ENCODE measurements at places on chromosomes 6 and 20.

DNA sequence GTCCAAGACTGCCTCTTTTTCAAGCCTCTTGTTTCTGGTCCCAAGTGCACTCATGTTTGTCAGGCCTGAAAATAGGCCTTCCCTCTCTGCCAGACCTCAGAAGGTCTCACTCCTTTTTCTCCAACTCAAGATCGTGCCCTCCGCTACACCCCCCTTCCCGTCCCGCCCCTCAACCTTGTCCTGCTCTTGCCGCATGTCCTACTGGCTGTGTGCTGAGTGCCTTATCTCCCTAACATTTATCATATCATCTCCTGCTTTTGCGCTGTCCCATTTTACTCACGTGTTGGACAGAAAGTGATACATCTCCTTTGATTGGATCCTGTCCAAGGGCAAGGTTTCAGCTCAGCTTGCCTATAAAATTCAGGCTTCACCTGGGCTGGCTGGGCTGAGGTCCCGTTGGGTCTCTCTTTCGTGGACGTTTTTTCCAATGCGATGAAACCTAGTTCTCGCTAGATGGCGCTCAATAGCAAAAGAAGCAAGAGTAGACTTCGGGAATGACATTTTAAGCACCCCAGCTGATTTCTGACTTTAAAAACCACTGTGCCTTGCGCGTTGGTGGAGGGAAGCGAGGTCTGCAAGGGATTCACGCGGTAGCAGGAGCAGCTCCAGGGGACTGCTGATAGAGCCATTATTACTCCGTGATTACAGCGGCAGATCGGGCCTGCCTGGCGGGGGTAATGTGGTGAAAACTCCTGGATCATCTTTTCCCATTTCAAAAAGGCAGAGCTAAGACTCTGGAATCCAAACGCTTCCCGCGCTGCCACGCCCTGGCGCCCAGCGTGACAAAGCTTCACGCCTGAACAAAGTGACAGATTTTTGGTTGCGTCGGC is 137.6 kb downstream of the IMPG1 start:
- H3K36me3 ChIP-seq: no peaks in the 10 kb centered on the region
- no peaks in the 10 kb centered on the region for H3K4me1 ChIP-seq
- no peak overlapping the region for H3K27ac ChIP-seq

DNA sequence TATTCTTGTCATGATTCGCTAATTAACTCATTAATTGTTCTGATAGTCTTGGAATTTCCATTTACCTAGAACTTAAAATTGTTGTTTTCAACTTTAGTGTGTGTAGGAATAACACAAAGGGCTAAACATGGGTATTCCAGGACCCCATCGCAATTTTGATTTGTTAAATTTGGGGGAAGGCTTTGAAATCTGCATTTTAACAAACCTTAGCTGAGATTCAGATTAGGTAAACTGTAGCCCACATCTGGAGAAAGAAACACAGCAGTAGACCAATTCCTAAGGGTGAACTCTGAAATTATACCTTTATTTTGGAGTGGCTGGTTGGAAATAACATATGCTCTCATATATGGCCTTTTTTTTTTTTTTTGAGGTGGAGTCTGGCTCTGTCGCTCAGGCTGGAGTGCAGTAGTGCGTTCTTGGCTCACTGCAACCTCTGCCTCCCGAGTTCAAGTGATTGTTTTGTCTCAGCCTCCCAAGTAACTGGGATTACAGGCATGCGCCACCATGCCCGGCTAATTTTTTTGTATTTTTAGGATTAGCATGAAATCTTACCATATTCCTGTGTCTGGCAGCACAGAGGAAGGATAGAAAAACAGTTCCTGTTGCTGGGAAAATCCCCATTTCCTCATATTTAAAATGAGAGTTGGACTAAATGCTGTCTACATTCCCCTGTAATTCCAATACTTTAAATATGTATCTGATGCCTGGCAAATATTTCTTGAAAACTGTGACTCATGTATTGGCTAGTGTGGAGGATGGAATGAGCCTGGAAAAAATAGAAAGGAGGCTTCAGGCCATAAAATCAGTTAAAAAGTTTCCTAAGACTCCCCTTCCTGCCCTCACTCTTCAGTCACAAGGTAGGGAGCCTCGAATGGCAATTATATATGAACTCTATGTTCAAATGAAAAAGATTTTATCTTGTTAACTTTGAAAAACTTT is 96.7 kb upstream of the FAM184A start:
- no peak overlapping the region for H3K4me3 ChIP-seq
- H3K27ac ChIP-seq: no peak overlapping the region

- H3K4me1 ChIP-seq: peaks cover 4% of the 10 kb centered on the region
- H3K27ac ChIP-seq: no peak overlapping the region
- DNase-seq: no peak
- H3K4me3 ChIP-seq: no peak overlapping the region
- no peaks in the 10 kb centered on the region for H3K36me3 ChIP-seq
Observed at GRCh38 chr6:38713812-38714211, 1.3 kb upstream of the DNAH8 start.

- H3K4me3 ChIP-seq: no peak overlapping the region
- no peaks in the 10 kb centered on the region for H3K36me3 ChIP-seq
- H3K27ac ChIP-seq: no peak overlapping the region
- H3K27me3 ChIP-seq: no peaks in the 10 kb centered on the region
Observed at GRCh38 chr6:105740946-105741645, 338.2 kb upstream of the PREP start.

DNA sequence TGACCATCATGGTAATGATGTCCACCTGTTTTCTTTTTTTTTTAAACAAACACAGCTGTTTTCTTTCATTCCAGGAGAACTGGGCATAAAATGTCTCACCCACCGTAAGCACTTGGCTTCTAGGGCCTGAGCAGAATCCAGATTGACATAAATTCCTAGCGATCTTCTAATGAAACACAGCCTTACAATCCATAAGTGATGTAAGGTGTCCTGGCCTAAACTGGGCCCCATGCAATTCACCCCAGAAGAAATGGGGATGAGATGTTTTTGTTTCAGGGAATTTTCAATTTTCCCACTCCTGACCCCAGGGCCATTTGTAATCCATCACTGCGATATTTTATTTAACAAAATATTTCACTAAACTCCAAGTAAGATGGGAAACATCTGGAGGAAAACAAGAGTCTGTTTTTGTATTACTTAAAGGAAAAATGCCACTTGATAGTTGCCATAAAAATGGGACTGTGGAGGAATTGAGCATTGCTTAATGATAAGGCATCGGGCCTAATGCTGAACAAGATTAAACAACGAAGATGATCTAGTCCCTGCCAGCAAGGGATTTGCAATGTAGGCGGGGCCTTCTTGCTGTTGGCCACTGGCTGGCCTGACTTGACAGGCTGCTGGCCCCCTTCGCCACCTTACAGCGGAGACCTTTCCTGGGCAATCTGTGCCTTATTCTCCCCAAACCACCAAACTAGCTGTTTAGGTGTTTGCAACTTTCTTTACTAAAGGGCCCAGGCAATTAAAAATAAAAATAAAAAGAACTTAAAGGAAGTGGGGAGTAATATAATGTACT is 183.7 kb downstream of the CD109 start:
- no peaks in the 10 kb centered on the region for H3K4me1 ChIP-seq
- no peaks in the 10 kb centered on the region for H3K36me3 ChIP-seq
- no peak overlapping the region for H3K4me3 ChIP-seq
- no peak for DNase-seq

- H3K27me3 ChIP-seq: peaks cover 14% of the 10 kb centered on the region
- no peak for DNase-seq
- H3K4me3 ChIP-seq: no peak overlapping the region
- H3K27ac ChIP-seq: no peak overlapping the region
- H3K4me1 ChIP-seq: no peaks in the 10 kb centered on the region
Observed at GRCh38 chr6:33813990-33814985, 10.5 kb upstream of the MLN start.

- H3K4me3 ChIP-seq: no peak overlapping the region
- peaks cover 26% of the 10 kb centered on the region for H3K27me3 ChIP-seq
- no peak for DNase-seq
- no peaks in the 10 kb centered on the region for H3K36me3 ChIP-seq
Observed at GRCh38 chr6:34155471-34156300, 9.8 kb upstream of the GRM4 start.

DNA sequence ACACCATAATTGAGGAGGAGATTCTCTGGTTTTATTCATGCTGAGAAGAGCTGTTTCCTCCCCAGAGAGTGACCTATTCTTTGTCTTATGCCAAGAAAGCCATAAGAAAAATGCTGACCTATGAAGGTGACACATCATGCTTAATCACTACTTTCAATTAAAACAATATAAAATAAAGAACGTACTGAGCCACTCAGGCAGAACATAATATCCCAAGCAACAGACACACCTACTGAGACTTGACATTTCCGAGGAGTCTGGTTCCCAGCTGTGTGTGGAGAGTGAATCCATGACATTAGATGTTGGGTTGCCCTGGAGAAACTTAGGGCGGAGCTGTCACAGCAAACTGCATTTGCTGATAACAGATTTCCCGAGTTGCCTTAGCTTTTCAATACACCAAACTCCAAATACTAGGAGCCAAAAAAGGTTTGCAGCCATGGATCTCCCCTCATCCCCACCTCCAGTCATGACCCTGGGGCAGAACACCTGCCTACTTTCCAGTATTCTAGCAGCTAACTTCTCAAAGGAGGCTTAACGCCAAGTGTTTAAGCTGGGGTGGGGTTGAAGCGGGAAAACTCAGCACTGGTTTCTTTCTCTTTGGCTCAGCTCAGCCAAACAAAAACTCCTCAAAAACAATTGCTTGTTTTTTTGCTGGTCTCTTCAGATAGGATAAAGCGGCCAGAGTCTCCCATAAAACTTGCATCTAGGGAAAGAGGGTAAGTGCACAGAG is 92.2 kb downstream of the BACH2 start:
- H3K4me1 ChIP-seq: no peaks in the 10 kb centered on the region
- H3K27me3 ChIP-seq: no peaks in the 10 kb centered on the region
- H3K27ac ChIP-seq: no peak overlapping the region
- DNase-seq: no peak
- H3K36me3 ChIP-seq: no peaks in the 10 kb centered on the region
- H3K4me3 ChIP-seq: no peak overlapping the region

DNA sequence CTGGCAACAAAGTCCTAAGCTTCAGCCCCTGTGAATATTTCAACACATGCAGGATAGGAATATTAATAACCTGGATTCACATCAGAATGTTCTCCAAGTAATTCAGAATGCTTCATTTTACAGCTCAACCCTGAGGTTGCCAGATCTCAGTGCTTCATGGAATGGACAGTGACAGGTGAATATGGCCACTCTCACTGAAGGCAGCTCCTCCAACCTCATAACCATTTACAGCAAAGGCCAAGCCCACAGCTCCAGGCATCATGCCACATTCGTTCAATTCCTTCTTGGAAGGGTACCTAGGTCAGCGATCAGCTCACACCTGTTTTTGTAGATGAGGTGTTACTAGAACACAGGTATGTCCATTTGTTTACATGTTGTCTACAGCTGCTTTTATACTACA is 17.1 kb downstream of the CLIC5 start:
- no peak overlapping the region for H3K27ac ChIP-seq
- H3K4me3 ChIP-seq: no peak overlapping the region
- no peak for DNase-seq
- H3K4me1 ChIP-seq: no peaks in the 10 kb centered on the region
- no peaks in the 10 kb centered on the region for H3K27me3 ChIP-seq
- H3K36me3 ChIP-seq: no peaks in the 10 kb centered on the region

- H3K4me1 ChIP-seq: peaks cover 22% of the 10 kb centered on the region
- H3K27ac ChIP-seq: no peak overlapping the region
- H3K36me3 ChIP-seq: no peaks in the 10 kb centered on the region
- no peaks in the 10 kb centered on the region for H3K27me3 ChIP-seq
Observed at GRCh38 chr6:156943166-156943565, 166.0 kb downstream of the ARID1B start.

- H3K36me3 ChIP-seq: no peaks in the 10 kb centered on the region
- H3K4me1 ChIP-seq: peaks cover 36% of the 10 kb centered on the region
- DNase-seq: no peak
- no peak overlapping the region for H3K4me3 ChIP-seq
- no peak overlapping the region for H3K27ac ChIP-seq
Observed at GRCh38 chr6:154301839-154302752, 54.5 kb downstream of the IPCEF1 start.

GRCh38 chr20:11101243-11101642 is 427.4 kb upstream of the JAG1 start:
- H3K4me3 ChIP-seq: no peak overlapping the region
- H3K27ac ChIP-seq: no peak overlapping the region
- DNase-seq: no peak

- peak; percentile 69 for DNase-seq
- no peak overlapping the region for H3K4me3 ChIP-seq
- no peaks in the 10 kb centered on the region for H3K4me1 ChIP-seq
Observed at GRCh38 chr20:38599410-38599882, 2.2 kb upstream of the ARHGAP40 start.

GRCh38 chr6:16041327-16041726 is 87.6 kb upstream of the MYLIP start:
- no peaks in the 10 kb centered on the region for H3K36me3 ChIP-seq
- no peaks in the 10 kb centered on the region for H3K4me1 ChIP-seq
- no peak for DNase-seq
- no peak overlapping the region for H3K4me3 ChIP-seq

DNA sequence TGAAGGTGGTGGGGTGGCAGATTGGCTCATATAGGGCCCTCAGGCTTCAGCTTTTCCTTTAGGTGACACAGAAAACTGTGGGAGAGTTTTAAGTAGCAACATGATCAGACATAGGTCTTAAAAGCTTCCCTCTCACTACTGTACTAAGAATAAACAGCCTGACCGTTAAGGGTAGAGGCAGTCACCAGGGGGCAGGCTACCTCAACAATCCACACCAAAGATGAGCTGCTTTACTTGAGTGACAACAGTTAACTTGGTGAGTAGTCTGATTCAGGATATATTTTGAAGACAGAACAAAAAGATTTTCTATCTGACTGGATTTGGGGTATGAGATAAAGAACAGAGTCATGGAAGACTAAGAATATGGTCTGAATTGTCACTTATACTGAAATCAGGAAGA is 193.1 kb upstream of the SHLD1 start:
- peak; percentile 63 for DNase-seq
- H3K27ac ChIP-seq: no peak overlapping the region
- no peaks in the 10 kb centered on the region for H3K27me3 ChIP-seq
- peaks cover 16% of the 10 kb centered on the region for H3K4me1 ChIP-seq
- H3K4me3 ChIP-seq: no peak overlapping the region

- H3K27ac ChIP-seq: peak overlapping the region; percentile 16
- peaks cover 9% of the 10 kb centered on the region for H3K4me1 ChIP-seq
Observed at GRCh38 chr6:34990971-34991560, 102.0 kb downstream of the ANKS1A start.

DNA sequence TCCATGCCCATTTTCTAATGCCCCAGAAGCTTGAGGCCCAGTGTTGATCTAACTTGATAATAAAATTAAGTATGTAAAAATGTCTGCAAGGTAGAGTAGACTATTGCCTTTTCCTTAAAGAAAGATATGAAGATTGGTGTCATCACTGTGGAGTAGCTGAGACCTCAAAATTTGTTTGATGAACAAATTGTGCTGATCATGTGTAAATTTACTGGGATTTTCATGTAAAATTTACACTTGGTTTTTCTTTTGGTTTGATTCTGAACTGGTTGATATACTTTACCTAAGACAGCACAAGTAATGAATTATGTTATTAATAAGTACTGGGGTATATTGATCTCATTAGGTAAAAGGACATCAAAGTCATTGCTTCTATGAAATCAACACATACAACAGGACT is 207.3 kb downstream of the COL19A1 start:
- H3K36me3 ChIP-seq: no peaks in the 10 kb centered on the region
- no peak for DNase-seq
- H3K27ac ChIP-seq: no peak overlapping the region
- H3K27me3 ChIP-seq: peaks cover 4% of the 10 kb centered on the region
- H3K4me3 ChIP-seq: no peak overlapping the region
- no peaks in the 10 kb centered on the region for H3K4me1 ChIP-seq
